SW 1271 (cell line): ENCODE measurements at places on chromosomes 2 and 18.
A peak's percentile ranks its signal among the peaks of the same experiment; 100 is the strongest.

DNA sequence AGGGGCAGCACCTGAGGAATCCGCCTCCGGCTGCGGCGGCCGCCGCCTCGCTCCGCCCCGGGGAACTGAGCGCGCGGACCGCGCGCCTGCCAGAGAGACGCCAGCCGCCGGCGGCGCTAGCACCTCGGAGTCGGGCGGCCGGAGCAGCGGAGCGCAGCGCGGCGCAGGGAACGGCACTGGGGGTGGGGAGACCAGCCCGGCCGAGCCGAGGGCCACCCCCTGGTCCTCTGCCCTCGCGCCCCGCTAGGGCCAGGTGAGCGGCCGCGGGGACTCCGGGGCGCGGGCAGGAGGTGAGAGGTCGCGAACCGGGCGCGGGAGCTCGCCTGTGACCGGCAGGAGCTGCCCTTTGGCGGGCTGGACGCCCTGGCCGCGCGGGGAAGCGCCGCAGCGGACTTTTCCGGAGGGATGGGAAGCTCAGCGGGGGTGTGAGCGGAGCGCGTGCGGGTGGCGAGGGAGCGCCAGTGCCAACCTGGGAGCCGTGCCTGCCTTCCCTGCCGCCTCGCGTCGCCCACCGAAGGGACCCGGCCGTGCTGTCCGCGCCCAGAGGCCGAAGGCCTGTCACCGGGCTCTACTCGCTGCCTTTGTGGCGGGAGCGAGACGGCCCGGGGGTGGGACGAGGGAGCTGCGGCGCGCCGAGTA lies at the start of gene GREB1L:
GREB1L (plus strand) TSS at position 92 of the 639 bp plus-strand sequence. CDS start 141,287 bp downstream, outside the sequence.
- peak; percentile 39 for DNase-seq

DNA sequence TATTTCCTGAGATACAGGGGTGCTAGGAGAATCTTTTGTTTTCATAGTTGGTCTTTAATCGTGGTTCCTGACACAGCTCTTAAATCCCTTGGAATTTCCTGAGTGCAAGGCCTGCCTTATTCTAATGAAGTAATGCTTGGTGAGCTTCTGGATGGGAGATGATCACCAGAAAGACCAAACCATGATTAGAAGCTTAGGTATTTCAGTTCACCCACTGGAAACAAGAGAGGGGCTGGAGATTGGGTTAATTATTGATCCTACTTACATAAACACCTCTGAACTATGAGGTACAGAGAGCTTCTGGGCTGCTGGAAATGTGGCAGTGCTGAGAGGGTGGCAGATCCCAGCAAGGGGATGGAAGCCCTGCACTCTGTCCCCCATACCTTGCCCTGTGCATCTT lies 406.8 kb downstream of the THSD7B start:
- DNase-seq, result no peak

DNA sequence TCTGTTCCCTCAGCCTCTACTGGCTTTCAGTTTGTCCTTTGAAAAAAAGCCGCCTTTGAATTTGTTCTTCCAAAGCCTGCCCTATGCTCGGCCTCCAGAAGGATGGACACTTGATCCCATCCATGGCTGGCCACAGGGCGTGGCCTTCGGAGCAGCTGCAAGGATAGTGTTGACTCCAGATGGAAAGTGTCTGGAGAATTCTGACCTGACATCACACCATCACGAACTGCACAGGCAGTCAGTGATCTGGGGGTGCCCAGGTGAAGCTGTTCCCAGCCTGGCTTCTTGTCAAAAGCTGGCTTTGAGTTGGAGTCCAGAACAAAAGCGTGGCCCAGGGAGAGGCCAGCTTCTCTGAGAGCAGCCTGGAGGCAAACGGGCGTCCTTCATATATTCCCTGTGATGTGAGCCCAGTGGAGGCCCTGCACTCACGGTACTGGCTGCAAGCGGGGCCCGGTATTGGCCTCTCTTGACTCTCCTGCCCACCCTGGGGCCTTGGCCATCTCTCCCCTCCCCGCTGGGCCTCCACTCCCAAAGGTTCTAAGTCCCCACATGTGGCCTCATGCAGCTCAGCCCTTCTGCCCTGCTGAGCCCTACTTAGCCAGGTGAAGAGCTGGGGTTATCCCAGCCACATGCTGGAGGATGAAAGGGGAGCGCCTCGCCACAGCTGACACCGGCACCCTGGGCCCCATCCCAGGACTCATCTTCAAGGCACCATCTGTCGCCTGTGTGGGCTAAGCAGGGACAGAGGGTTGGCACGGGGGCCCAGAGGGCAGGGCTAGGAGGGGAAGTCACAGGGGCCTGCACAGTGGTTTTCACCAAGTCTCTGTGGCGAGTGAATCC lies 20.4 kb upstream of the ATOH8 start:
- no peak for DNase-seq

DNA sequence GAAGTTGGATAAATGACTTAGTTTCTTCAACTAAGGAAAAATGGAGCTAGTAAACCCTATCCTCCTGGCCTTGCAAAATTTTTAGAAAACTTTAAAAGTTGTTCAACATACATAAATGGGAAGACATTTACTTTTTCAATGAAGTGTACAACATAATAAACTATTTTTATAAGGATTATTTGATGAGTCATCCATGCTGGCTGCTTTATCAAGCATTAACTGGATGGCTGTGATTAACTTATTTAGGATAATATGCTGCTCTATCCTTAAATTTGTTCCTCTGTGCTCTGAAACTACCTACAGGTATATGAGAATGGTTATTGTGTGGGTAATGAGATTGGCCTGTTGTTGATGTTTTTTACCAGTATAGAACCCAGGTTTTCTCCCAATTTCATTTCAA lies 21.3 kb downstream of the DYTN start:
- DNase-seq, result no peak

- DNase-seq, result no peak
These were observed 127.4 kb downstream of the VAPA start for GRCh38 chr18:10041180-10041579.

GRCh38 chr2:158994920-158995676 lies 26.7 kb downstream of the TANC1 start:
- DNase-seq, result no peak

- DNase-seq, result no peak
These were observed 12.6 kb downstream of the AGPS start for GRCh38 chr2:177405029-177405692.

- DNase-seq, result no peak
These were observed 89.1 kb downstream of the B3GNT2 start for GRCh38 chr2:62284980-62285379.

GRCh38 chr2:177078416-177078815 lies 134.2 kb upstream of the HNRNPA3 start:
- DNase-seq, result no peak

DNA sequence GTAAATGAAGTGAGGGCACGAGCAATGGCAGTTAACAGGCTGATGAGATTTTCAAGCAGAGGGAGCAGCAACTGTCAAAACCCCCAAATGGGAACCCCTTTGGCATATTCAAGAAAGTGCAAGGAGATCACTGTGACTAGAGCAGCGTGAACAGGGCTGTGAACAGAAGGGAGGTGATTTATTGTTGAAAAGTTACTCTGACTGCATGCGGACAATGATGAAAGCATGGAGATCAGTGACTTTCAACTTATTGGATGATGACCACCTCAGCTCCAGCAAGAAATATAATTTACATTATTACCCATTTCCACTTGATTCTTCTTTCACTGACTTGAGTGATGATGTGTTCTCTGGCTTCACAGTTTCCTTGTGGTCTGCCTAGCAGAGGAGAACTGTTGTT lies 187.8 kb upstream of the BOD1L2 start:
- no peak for DNase-seq

DNA sequence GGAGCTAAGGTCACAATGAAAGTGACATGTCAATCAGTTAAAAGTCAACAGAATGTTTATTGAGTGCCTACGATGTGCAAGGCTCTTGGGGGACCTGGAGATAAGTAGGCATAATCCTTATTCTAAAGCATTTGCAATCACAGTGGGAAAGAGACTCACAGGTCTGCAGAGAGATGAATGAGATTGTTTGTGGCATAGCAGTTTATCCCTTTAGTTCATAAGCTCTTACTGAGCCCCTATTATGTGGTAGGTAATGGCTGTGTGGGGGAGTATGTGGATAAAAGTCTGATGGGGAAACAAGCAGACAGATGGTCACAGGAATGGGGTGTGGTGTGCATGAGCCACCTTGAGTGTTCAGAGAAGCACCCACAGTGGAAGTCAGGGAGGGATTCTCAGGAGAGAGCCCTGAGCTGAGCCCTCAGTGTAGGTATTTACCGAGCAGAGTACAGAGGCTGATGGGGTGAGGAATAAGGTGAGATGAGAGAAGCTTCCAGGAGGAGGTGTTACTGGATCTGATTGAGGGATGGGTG lies 48.1 kb downstream of the EMILIN2 start:
- no peak for DNase-seq

DNA sequence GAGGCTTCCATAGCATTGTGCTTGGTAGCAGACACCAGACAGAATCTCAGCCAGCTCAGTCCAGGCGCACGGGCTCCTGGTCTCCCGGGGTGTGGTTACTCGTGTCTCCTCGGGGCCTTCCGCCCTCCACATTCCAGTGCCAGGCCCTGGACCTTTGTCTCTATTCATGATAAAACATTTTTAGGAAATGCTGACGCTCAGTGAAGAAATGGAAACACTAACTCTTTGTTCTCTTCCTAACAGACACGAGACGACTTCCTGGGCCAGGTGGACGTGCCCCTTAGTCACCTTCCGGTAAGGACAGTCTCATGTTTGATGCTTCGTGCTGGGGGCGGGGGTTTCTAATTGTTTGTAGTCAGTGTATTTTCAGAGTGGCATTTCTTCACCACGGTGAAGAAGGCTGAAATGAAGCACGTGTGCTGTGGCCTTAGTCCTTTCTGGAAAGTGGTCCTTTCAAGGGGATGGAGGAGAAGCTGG lies 271.8 kb downstream of the NEDD4L start:
- peak; percentile 17 for DNase-seq

GRCh38 chr2:142957144-142957543 lies 79.7 kb downstream of the KYNU start:
- DNase-seq, result no peak

DNA sequence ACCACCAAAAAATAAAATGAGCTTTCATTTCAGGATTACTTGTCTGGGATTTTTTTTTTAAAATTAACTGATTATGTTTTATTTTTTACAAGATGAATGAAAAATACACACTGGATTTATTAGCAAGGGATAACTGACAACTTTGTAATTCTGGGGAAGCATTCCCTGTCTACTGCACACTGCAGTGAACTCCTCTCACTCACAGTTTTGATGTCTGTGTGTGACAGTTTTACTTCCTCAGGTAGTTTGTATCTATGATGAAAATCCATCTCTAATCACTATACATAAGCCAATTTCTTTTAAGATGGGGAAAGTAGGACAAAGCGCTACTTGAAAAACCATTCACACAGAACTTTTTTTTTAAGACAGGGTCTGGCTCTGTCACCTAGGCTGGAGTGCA lies 94.5 kb downstream of the COBLL1 start:
- DNase-seq, result no peak

GRCh38 chr2:9753276-9753600 lies 90.0 kb upstream of the TAF1B start:
- DNase-seq, result no peak

GRCh38 chr2:165002638-165003037 lies 47.3 kb upstream of the SLC38A11 start:
- DNase-seq, result no peak

DNA sequence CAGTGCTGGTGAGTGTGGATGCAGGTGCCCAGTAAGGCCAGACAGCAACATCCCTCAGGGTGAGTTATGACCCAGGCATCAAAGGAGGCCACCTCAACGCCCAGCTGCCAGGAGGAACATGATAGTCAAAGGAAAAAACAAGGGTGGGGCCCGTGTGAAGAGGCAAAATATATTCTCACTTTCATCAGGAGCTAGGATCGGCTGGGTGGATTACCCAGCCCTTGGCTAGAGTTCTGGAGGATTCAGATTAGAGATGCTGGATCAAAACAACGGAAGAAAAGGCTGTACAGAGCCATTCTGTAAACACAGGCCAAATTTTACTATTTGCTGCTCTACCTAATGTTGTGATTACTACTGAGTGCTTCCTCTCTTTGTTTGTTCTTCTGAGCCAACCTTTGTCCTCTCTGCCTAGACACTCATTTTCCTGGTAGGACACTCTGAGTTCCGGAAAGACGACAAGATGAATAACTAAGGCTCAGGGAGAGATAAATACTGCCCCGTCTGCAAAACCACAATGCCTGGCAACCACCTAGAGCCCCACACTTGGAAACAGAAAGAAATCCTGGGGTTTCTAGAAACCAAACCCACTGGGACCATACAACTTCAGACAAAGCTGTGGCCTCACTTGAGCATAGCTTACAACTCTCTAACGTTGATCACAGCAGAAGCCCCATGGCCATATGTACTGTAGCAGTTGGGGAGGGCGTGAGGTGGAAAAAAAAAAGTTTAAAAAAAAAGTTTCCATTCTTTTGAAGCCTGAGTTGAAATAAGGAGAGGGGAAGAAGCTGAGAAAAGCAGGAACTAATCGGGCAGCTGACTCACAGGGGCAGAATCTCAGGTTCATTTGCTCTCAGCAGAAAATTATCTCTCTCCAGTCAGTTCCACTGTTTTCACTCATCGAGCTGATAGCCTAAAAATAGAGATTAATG lies 17.8 kb upstream of the PMAIP1 start:
- no peak for DNase-seq

DNA sequence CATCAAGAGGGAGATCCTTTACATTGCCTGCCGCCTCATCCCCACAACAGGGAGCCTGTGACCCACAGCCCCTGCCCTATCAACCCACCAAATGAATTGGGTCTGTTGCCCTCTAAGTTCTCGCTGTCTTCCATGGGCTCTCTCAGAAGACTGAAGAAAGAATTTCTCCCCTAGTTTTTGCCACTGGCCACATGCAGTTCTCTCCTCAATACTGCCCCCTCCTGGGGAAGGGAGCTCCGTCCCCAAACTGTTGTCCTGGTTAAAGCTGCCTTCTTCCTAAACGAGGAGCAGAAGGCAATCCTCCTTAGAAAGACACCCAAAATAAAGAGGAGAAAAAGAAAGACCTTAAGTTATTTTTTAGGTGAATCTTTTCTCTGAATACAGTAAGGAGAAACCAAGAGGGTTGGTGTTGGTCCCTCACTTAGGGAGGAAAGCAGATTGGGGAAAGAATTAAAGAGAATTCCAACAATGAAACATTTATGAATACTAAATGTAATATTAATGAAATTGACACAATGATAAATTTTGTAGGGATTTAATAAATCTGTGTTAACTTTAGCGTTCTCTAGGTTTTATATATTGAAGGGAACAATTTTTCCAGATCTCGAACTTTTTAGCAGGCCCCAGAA lies 31.1 kb upstream of the SATB2 start:
- DNase-seq, result peak; percentile 32

DNA sequence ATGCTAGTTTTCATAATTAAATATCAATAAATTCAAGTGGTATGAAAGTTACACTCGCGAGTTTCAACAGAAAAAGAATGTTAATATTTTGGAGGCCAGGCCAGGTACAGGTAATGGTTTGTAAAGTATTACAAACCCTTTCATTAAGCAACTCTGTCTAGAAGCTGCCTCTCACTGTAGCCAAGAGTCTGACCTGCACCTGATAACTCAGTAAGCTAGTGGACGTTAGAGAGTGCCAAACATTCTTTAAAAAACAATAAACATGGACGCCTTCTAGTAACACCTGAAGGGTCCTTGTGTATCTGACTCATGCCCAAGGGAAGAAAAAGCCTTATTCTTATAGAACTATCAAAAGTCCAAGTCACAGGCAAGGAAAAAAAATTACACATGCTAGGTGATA lies 70.2 kb downstream of the MBD2 start:
- no peak for DNase-seq
